ENCODE measurements at places on chromosomes 1 and 21. TPM values are rescaled to one million over a fixed set of nuclear protein-coding genes. Genes with fewer than 3 reads are reported as not detected.

E2F2 gene
- 4.4 TPM for total RNA-seq

IL19 gene
- not detected for total RNA-seq

DNA sequence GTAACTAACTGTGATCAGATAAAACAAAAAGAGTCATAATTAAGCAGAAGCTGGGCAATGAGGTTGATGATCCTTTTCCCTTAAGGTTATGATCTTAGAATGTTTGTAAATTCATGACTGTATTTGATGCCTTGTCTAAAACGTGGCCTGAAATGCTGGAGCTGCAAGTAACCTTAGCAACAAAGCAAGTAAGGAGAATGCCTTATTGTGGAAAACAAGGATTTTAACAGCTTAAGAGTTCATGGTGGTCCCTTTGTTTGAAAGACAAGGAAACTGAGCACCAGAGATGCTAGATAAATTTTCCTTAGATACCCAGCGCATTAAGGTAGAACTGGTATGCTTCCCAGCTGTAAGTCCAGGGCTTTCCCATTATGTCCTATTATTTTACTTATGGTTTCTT is 25.7 kb upstream of the XPR1 start:
- no peak for DNase-seq

CFAP107 gene
- total RNA-seq, result not detected

DNA sequence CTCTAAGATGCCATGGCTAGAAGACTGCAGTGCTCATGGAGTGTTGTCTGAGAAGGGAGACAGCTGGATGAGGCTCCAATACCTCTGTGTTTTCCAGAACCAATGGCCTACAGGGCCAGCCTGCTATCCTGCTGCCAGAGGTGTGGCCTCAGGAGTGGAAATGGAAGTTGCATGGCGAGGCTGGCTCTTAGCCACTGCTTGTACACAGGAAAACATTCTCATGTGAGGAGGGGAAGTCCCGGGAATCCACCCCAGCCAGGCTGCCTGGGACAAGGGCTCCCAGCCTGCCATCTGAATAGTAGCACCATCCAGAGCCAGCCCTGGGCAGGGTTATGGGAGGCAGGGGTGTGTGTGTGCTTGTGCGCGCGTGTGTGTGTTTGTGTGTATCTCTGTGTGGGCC is 56.5 kb downstream of the SDC3 start:
- DNase-seq, result peak; percentile 68

SOAT1 gene
- 4.9 TPM for total RNA-seq

BRDT gene
- total RNA-seq, result not detected

GRCh38 chr1:211653293-211653692 is 22.1 kb downstream of the NEK2 start:
- DNase-seq, result no peak

DNA sequence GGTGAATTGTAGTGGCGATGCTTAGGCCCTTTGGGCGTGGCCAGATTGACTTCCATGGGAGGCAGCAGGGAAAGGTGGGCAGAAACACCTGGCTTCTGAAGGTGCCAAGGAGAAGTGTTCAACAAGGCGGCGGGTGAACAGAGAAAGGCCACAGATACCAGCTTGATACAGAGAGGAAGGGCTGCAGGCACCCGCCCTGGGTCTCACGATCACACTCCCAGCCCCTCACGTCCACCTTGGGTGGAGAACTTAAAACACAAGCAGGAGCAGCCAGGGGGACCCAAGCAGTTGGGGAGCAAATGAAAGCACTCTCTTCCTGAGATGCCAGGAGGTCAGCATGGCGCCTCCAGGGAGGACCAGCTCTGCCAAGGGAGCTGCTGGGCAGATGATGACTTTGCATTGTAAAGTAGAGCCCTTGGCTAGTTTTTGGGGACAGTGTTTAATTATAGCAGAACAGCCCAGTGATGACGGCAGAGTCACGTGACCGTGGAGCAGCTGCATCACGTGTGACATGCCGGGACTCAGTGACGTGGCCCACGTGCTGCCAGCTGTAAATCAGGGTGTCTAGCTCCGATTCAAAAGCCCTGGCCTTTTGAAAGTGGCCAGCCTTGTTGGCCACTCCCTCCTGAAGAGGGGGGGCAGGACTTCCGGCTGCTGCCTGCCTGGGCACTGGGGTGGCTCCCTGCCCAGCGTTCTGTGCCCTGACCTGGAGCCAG is 19.0 kb downstream of the SLC37A1 start:
- DNase-seq, result peak; percentile 60

ALG14 gene
- 6.7 TPM for total RNA-seq

GRCh38 chr1:231862611-231863010 is 236.0 kb downstream of the DISC1 start:
- DNase-seq, result no peak

DNA sequence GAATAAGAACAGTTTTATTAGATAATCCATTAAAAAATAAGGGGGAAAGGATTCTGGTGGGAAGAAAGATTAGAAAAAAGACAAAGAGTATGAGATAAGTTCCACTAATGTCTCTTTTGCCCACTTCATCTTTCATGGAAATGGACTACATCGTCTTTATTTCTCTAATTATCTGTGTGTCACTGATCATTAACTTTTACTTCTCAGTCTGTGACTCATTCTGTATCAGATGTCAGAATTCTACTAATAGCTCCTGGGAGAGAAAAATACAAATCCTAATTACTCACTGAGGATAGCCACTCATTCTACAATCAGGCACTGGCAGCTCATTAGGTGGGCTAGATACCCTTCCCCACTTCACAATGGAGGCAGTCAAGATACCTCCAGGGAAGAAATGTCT is 41.7 kb downstream of the ILDR2 start:
- DNase-seq, result no peak

DNA sequence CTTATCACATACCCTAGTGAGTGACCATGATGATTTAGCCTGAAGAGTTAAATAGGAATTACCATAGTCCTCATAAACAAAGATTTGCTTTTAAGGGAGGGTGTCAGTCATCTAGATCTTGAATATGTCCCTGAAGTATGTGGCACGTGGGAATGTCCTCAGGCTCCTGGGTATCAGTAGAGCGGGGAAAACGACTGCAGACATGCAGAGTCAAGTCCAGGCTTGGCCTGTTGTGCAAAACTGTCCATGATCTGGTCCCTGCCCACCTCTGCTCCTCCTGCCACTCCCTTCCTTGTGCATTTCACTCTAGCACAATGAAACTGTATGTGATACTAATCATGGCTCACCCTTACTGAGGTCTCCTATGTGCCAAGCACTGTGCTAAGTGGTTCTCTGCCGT is 12.9 kb downstream of the MOV10 start:
- DNase-seq, result no peak

Measured in uterus (tissue), 4 donors.